ENCODE measurements at places on chromosomes 13 and 19. TPM values are rescaled to one million over a fixed set of nuclear protein-coding genes. Genes with fewer than 3 reads are reported as not detected.

The CYP2F1 gene
- total RNA-seq = not detected

The CCDC70 gene
- not detected for total RNA-seq

The SOX1 gene
- total RNA-seq = under 0.01 TPM

The ZNF784 gene
- total RNA-seq = 2.5 TPM

The HIF3A gene
- total RNA-seq = 123 TPM

The LRRC4B gene
- 12.5 TPM for total RNA-seq

The MEIS3 gene
- 22.8 TPM for total RNA-seq

The LTBP4 gene
- 430 TPM for total RNA-seq

The MCOLN1 gene
- total RNA-seq = 20.7 TPM

- H3K36me3 ChIP-seq = no peaks in the 10 kb centered on the region
- peaks cover 8% of the 10 kb centered on the region for H3K4me1 ChIP-seq
- DNase-seq = no peak
Measured at GRCh38 chr19:36773223-36773579, 594 bp upstream of the ZNF850 start.

DNA sequence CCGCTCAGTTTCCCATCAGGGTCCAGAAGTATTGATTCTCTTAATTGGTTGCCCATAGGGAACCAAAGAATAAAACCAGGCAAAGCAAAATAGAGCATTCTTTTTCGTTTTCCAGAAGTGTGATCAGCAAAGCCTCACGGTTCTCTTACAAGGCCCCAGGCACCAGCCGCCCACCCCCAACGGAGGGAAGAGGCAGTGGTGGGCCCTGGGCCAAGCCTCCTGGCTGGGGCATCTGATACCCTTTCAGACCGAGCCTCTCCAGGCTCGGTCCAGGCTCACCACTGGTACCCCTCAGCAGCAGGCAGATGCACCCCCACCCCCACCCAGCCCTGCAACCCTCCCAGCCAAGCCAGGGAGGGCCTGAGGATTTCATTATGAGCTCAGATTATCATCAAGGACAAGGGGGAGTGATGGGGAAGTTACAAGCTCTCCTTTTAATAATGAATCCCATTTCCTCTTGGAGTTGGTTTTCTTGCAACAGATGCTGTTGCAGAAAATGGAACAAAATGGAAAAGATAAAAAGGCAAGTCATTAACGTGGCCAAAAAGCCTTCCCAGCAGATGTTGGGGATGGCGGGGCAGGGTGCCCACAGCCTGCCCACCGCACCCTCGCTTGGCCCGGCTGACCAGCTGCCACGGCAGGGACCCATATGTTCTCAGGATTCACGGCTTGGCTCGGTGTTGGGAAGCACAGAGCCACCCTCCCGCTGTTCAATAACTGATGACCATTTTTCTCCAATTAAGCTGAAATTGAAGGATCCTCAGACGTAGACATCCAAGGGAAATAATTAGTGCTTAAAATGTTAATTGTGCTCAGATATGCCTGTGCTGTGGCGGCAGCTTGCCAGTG is 45.9 kb upstream of the KCTD15 start:
- H3K27ac ChIP-seq = no peak overlapping the region
- H3K4me3 ChIP-seq = no peak overlapping the region
- DNase-seq = no peak
- H3K27me3 ChIP-seq = no peaks in the 10 kb centered on the region

- no peak for DNase-seq
- H3K4me3 ChIP-seq = no peak overlapping the region
- no peak overlapping the region for H3K27ac ChIP-seq
- no peaks in the 10 kb centered on the region for H3K4me1 ChIP-seq
- H3K36me3 ChIP-seq = no peaks in the 10 kb centered on the region
Measured at GRCh38 chr19:30423481-30423880, 51.3 kb downstream of the ZNF536 start.

GRCh38 chr13:87666831-87667230 is 4.3 kb upstream of the SLITRK5 start:
- H3K4me3 ChIP-seq = no peak overlapping the region
- peaks cover 12% of the 10 kb centered on the region for H3K4me1 ChIP-seq
- H3K36me3 ChIP-seq = no peaks in the 10 kb centered on the region
- no peak overlapping the region for H3K27ac ChIP-seq
- no peak for DNase-seq

GRCh38 chr13:93559718-93560117 is 333.1 kb downstream of the GPC6 start:
- DNase-seq = no peak
- no peaks in the 10 kb centered on the region for H3K4me1 ChIP-seq
- H3K27me3 ChIP-seq = no peaks in the 10 kb centered on the region
- H3K4me3 ChIP-seq = no peak overlapping the region

- peaks cover 39% of the 10 kb centered on the region for H3K27me3 ChIP-seq
- no peaks in the 10 kb centered on the region for H3K36me3 ChIP-seq
- peak overlapping the region; percentile 29 for H3K4me3 ChIP-seq
- peaks cover 9% of the 10 kb centered on the region for H3K4me1 ChIP-seq
Measured at GRCh38 chr13:20301403-20302071, 69.4 kb upstream of the GJB6 start.

GRCh38 chr13:30178976-30179375 is 128.4 kb downstream of the KATNAL1 start:
- H3K4me1 ChIP-seq = no peaks in the 10 kb centered on the region
- H3K4me3 ChIP-seq = no peak overlapping the region
- H3K27ac ChIP-seq = no peak overlapping the region
- no peaks in the 10 kb centered on the region for H3K36me3 ChIP-seq
- no peaks in the 10 kb centered on the region for H3K27me3 ChIP-seq

DNA sequence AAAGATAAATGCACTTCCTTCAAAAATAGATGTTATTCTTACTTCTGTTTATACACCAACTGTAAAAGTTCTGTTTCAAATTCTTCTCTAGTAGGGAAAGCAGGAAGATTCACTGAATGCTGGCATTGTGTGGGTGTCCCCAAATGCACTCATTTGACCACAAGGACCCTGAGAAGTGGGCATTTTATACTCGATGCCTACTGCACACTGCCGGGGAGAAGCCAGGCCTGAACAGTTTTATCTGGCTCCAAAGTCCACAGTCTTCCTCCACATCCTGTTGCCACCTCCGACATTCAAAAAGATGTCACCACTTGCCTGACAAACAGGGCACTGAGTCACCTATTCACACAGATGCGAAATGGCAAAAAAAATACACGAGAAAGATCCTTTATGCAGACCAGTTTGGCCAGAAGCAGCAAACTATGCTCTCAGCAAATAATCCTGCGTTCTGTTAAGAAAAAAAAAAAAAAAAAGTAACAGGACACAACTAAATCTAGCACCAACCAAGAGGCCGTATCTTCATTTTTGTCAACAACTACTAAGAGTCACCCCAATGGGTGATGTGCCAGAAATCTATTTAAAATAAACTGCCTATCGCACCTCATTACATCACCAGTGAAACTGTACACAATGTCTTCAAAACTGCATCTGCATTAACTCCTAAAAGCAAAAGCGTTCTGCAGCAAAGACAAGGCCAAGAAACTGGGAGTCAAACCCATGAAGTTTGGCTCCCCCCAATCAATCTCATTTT is 6.2 kb downstream of the ZC3H4 start:
- H3K27ac ChIP-seq = peak overlapping the region; percentile 100
- no peaks in the 10 kb centered on the region for H3K36me3 ChIP-seq
- peaks cover 83% of the 10 kb centered on the region for H3K4me1 ChIP-seq
- no peak overlapping the region for H3K4me3 ChIP-seq
- no peaks in the 10 kb centered on the region for H3K27me3 ChIP-seq

GRCh38 chr19:2528675-2529101 is 52.8 kb downstream of the GADD45B start:
- H3K27ac ChIP-seq = no peak overlapping the region
- H3K27me3 ChIP-seq = no peaks in the 10 kb centered on the region
- DNase-seq = no peak
- H3K4me3 ChIP-seq = no peak overlapping the region

- peaks cover 60% of the 10 kb centered on the region for H3K36me3 ChIP-seq
- peaks cover 89% of the 10 kb centered on the region for H3K4me1 ChIP-seq
- no peak overlapping the region for H3K4me3 ChIP-seq
- H3K27ac ChIP-seq = no peak overlapping the region
- no peaks in the 10 kb centered on the region for H3K27me3 ChIP-seq
Measured at GRCh38 chr19:4053423-4054324, 13.0 kb downstream of the ZBTB7A start.

GRCh38 chr19:7442423-7442822 is 46.4 kb downstream of the PEX11G start:
- DNase-seq = no peak
- no peak overlapping the region for H3K27ac ChIP-seq
- H3K36me3 ChIP-seq = peaks cover 52% of the 10 kb centered on the region
- no peaks in the 10 kb centered on the region for H3K4me1 ChIP-seq
- no peak overlapping the region for H3K4me3 ChIP-seq

DNA sequence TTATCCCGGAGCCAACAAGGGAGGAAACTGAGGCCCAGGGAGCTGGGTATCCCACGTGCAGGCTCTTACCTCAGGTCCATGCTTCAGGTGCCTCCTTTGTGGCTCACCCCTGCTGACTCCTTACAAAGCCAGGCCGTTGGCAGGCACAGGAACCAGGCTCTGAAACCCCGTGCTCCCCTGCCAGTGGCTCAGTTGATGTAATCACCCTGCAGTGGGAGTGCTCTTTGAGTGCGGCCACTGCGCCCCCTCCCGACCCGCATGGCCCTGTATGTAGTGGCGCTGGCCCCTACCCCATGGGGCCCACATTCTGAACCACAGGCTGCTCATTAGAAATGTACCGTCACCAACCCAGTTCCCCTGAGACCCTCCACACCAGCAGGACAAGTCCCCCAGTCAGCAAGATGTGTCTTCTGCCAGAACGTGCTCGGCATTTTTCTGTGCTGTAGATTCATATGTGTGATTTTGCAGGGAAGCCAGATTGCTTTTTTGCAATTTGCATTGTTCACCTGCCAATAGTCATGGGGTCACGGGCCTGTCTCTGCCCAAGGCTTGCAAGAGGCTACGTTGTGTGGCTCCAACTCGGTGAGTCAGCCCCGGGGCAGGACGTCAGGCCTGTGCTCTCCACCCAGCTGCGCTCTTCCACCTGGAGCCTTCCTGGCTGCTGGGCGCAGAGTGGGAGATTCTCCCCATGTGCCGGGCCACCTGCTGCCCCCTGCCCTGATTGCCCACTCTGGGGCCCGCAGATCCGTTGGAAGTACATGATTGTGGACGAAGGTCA is 60.3 kb downstream of the SMARCA4 start:
- H3K4me1 ChIP-seq = no peaks in the 10 kb centered on the region

DNA sequence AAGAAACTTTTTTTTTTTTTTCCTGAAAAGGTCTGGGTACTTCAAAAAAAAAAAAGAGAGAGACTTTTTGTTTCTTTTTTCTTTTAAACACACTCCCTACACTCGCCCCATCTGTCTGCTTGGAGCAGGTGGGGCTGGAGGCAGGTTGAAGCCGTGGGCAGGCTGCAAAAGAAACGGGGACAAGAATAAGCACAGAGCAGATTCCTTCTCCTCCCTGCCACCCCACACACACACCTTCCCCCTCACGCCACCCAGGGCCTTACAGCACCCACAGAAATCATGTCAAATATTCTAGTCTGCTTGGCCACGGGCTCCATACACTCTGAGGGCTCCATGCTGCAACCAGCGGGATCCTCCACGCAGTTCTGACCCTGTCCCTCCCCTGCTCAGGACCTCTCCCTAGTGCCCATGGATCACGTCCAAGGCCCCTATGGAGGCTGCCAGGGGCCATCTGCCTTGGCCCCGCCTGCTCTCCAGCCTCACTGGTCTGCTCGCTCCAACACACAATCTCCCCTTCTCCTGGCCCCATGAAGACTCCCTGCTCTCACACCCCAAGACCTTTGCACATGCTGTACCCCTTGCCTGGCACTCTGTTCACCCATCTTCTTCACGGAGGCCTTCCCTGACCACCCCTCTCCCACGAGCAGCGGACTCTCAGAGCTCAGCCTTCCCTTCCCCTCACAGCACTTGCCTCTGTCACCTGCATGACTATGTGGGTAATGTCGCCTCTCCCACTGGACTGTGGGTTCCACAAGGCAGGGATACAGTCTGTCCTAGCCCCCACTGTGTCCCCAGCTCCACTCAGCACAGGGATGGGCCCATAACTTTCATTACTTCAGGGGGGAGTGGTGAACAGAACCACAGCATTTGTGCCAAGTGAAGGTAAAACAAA is 11.4 kb downstream of the AKT2 start:
- H3K4me1 ChIP-seq = peaks cover 51% of the 10 kb centered on the region
- no peak overlapping the region for H3K27ac ChIP-seq
- no peaks in the 10 kb centered on the region for H3K27me3 ChIP-seq
- H3K36me3 ChIP-seq = peaks cover 20% of the 10 kb centered on the region
- no peak for DNase-seq
- H3K4me3 ChIP-seq = no peak overlapping the region

GRCh38 chr13:50376895-50377575 is 361.8 kb downstream of the KCNRG start:
- no peaks in the 10 kb centered on the region for H3K36me3 ChIP-seq
- H3K4me3 ChIP-seq = no peak overlapping the region
- H3K27me3 ChIP-seq = no peaks in the 10 kb centered on the region
- H3K4me1 ChIP-seq = no peaks in the 10 kb centered on the region

GRCh38 chr19:55304980-55305379 is 20.2 kb downstream of the TMEM150B start:
- H3K27ac ChIP-seq = no peak overlapping the region
- H3K4me1 ChIP-seq = peaks cover 11% of the 10 kb centered on the region
- no peak for DNase-seq
- peaks cover 71% of the 10 kb centered on the region for H3K36me3 ChIP-seq
- no peak overlapping the region for H3K4me3 ChIP-seq

DNA sequence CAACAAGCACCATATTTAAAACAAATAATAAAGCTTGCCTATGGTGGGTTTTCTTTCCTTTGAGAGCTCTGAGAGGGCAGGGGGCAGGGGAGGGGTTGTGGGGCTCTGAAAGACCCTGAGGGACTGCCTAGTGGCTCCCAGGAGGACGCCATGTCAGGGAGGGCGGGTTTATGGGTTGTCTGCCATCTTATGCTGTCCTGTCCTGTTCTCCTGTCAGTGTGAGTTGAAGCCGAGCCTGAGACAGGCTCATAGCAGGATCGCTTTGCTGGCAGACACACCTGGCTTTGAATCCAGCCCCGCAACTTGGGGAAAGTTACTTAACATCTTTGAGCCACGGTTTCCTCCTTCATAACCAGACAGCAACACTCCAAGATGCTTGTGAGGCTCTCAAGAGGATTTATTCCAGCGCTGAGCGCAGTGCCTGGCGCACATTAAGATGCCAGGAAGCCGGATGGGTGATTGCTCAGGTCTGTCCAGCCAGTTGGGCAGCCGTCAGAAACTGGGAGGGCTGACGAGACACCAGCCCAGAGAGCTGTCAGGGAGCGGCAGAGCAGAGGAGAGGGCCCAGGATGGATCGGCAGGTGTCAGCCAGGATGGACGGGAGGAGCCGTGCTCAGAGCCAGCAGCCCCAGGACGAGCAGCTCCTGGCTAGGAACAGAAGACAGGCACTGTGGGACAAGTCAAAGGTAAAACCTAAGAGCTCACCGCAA is 36.8 kb upstream of the C1QTNF9 start:
- peak overlapping the region; percentile 49 for H3K4me3 ChIP-seq
- no peaks in the 10 kb centered on the region for H3K27me3 ChIP-seq
- peak; percentile 42 for DNase-seq
- H3K27ac ChIP-seq = peak overlapping the region; percentile 86
- peaks cover 52% of the 10 kb centered on the region for H3K4me1 ChIP-seq
